ENCODE measurements at places on chromosomes 7 and 10. TPM values are rescaled to one million over a fixed set of nuclear protein-coding genes. Genes with fewer than 3 reads are reported as not detected.
A peak's percentile ranks its signal among the peaks of the same experiment; 100 is the strongest.

STRIP2 gene
- total RNA-seq = 0.49 TPM

NEURL1 gene
- total RNA-seq = 4.2 TPM

ASB15 gene
- total RNA-seq = not detected

AASS gene
- 34.4 TPM for total RNA-seq

CHN2 gene
- total RNA-seq = 11.0 TPM

MYH16 gene
- total RNA-seq = not detected

PANK1 gene
- 10.3 TPM for total RNA-seq

ANKRD16 gene
- 17.7 TPM for total RNA-seq

PPP1R9A gene
- 1.5 TPM for total RNA-seq

GDF10 gene
- total RNA-seq = 1.7 TPM

SSBP1 gene
- total RNA-seq = 74.4 TPM

FAM20C gene
- 22.1 TPM for total RNA-seq

JMJD1C gene
- 105 TPM for total RNA-seq

HDAC9 gene
- total RNA-seq = 32.4 TPM

HMX2 gene
- total RNA-seq = not detected

GALNT17 gene
- 3.9 TPM for total RNA-seq

CALML3 gene
- 50.6 TPM for total RNA-seq

CCL24 gene
- not detected for total RNA-seq

HHEX gene
- 6.1 TPM for total RNA-seq

PAX4 gene
- total RNA-seq = not detected

GRCh38 chr7:116675812-116676355 lies 3.9 kb downstream of the MET start:
- no peak overlapping the region for H3K27ac ChIP-seq
- H3K4me1 ChIP-seq = peaks cover 8% of the 10 kb centered on the region
- no peaks in the 10 kb centered on the region for H3K36me3 ChIP-seq
- H3K27me3 ChIP-seq = no peaks in the 10 kb centered on the region

GRCh38 chr10:80518807-80519360 lies 18.8 kb upstream of the SH2D4B start:
- H3K27me3 ChIP-seq = no peaks in the 10 kb centered on the region
- peaks cover 53% of the 10 kb centered on the region for H3K36me3 ChIP-seq
- no peak overlapping the region for H3K4me3 ChIP-seq
- H3K27ac ChIP-seq = peak overlapping the region; percentile 50

- no peak overlapping the region for H3K27ac ChIP-seq
- H3K4me1 ChIP-seq = no peaks in the 10 kb centered on the region
- no peak for DNase-seq
- no peak overlapping the region for H3K4me3 ChIP-seq
Measured at GRCh38 chr10:107341281-107341680, 176.8 kb upstream of the SORCS1 start.

GRCh38 chr7:16492513-16493062 lies 27.1 kb upstream of the SOSTDC1 start:
- DNase-seq = no peak
- no peak overlapping the region for H3K4me3 ChIP-seq
- no peak overlapping the region for H3K27ac ChIP-seq
- no peaks in the 10 kb centered on the region for H3K27me3 ChIP-seq
- no peaks in the 10 kb centered on the region for H3K4me1 ChIP-seq

- no peaks in the 10 kb centered on the region for H3K27me3 ChIP-seq
- H3K4me1 ChIP-seq = no peaks in the 10 kb centered on the region
- no peak for DNase-seq
Measured at GRCh38 chr10:28686835-28687682, 9.7 kb downstream of the BAMBI start.

- H3K27ac ChIP-seq = no peak within 1 kb of the TSS
- H3K36me3 ChIP-seq = no peaks in the 10 kb centered on the region
- H3K27me3 ChIP-seq = no peaks in the 10 kb centered on the region
- DNase-seq = no peak
Measured at GRCh38 chr10:68826764-68827591, at the start of gene STOX1. TSS of gene STOX1 (plus strand) at chr10:68827531. CDS start at chr10:68827624, 93 bp downstream.

DNA sequence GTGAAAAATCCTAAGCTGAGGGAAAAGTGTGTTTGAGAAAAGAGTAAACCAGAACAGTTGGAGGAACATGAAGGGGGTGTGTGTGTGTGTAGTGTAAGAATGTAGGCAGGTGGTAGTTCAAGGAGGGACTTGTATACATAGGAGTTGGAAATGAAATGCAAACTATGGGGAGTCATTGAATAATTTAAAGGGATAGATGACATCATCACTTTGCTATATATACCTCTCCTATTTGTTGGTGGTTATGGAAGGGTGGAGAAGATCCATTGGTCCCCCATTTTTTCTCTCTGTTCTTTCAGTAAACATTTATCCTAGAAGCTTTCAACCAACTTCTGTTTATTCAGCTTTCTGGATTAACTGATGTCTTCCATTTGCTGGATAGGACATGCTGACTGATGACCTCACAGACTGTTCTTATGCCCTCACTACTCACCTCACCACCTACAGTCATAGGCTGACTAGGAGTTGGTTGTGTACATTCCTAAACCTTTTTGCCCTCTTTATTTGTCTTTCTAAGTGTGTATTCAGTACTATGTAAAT lies 20.8 kb downstream of the PPP1R9A start:
- H3K36me3 ChIP-seq = no peaks in the 10 kb centered on the region
- no peaks in the 10 kb centered on the region for H3K4me1 ChIP-seq
- no peak overlapping the region for H3K27ac ChIP-seq
- H3K27me3 ChIP-seq = no peaks in the 10 kb centered on the region

GRCh38 chr10:91378061-91378460 lies 32.1 kb upstream of the HECTD2 start:
- H3K4me1 ChIP-seq = no peaks in the 10 kb centered on the region
- H3K4me3 ChIP-seq = no peak overlapping the region
- no peak for DNase-seq

DNA sequence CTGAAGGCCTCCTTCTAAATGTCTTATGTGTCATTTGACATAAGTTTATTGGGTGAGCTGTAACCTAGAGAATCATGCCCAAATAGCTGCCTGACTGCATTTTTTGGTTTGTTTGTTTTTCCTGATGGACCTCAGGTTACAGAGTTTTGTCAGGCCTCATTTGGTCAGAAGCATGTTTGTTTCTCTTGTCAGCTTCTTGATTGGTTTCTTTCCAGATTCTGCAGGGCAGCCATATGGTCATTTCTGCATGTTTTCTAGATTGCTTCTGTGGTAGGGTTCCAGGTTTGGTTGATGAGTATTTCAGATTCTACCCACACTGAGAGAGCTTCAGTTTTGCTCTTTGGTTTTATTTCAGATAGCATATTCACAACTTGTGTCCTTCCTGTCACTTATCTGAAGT lies 28.0 kb downstream of the GLCCI1 start:
- no peak overlapping the region for H3K4me3 ChIP-seq
- no peaks in the 10 kb centered on the region for H3K27me3 ChIP-seq
- H3K27ac ChIP-seq = no peak overlapping the region
- no peak for DNase-seq
- H3K4me1 ChIP-seq = peaks cover 8% of the 10 kb centered on the region

DNA sequence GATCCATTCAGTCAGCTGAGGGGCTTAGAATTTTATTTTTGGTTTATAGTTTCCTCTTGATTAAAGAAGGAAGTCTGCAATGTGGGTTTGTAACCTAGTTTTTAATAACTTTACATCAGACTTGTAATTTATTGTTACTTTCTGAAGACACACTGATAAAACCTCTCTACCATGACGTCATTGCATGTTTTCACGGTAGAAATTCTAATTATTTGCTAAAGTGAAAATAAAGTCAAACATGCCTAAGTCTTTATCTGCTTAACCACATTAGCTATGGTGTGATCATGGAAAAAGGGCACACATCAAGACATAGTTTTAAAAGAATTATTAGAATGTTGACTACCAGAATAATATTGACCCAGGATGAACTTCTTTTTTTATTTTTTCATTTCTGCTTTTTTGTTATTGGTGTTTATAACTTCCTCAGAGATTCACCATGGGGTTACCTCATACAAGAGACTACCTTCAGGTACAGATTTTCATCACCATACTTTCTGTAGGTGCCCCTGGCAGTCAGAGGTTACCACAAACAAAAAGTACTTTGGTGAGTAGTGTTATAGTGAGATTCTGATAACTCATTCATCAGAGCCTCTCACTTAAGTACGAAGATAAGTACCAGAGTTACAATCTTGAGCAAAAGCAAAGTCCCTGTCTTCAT lies 7.0 kb upstream of the PANK1 start:
- H3K36me3 ChIP-seq = no peaks in the 10 kb centered on the region
- no peaks in the 10 kb centered on the region for H3K27me3 ChIP-seq
- no peak for DNase-seq
- no peaks in the 10 kb centered on the region for H3K4me1 ChIP-seq
- H3K4me3 ChIP-seq = no peak overlapping the region

- H3K4me3 ChIP-seq = no peak overlapping the region
- H3K36me3 ChIP-seq = no peaks in the 10 kb centered on the region
- no peak overlapping the region for H3K27ac ChIP-seq
- H3K27me3 ChIP-seq = no peaks in the 10 kb centered on the region
Measured at GRCh38 chr7:50246551-50246950, 58.0 kb upstream of the IKZF1 start.

DNA sequence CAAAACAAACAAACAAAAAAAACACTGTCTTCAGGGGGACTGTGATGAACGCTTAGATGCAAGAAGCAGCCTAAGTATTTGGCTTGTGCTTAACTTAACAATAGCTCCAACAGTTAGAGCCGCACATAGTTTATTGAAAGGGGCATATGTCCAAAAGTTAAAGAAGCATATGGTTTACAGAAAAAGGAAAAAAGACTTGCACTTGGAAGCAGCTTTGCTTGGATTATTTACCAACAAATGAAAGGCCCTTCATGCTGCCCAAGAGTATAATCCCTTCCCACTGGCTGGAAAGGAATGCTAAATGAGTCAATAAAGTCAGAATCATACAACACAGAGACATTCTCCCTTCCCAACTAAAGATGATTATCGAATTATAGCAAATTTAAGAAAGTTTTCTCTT lies 77.9 kb downstream of the GLI3 start:
- peaks cover 77% of the 10 kb centered on the region for H3K4me1 ChIP-seq
- H3K27ac ChIP-seq = no peak overlapping the region
- no peaks in the 10 kb centered on the region for H3K36me3 ChIP-seq
- H3K4me3 ChIP-seq = no peak overlapping the region

GRCh38 chr7:55469271-55469681 lies 103.0 kb downstream of the VOPP1 start:
- no peak overlapping the region for H3K4me3 ChIP-seq
- no peak for DNase-seq
- H3K36me3 ChIP-seq = no peaks in the 10 kb centered on the region
- H3K27me3 ChIP-seq = no peaks in the 10 kb centered on the region
- no peaks in the 10 kb centered on the region for H3K4me1 ChIP-seq
- no peak overlapping the region for H3K27ac ChIP-seq

DNA sequence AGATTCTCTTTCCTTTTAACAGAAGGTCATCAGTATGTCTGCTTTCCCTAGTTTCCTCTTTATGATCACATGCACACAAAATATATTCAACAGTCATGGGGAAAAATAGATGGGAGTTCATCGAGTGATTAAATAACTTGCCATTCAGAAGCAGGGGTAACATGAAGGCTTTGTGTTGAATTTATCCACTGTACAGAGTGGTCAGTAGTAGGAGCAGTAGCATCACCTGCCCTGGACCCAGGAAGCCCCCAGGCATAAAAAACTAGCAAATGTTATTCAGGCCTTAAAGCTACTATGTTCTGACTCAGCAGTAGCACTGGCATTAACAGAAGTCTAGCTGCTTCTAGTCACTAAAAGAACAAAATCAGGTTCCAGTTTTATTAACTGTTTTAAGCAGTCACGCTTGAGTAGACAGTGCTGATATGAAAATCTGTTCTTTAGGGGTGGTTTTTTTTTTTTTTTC lies 31.4 kb upstream of the FAM133B start:
- peaks cover 11% of the 10 kb centered on the region for H3K4me1 ChIP-seq
- no peak for DNase-seq
- no peaks in the 10 kb centered on the region for H3K27me3 ChIP-seq
